ENCODE measurements at places on chromosomes 4 and X.

GRCh38 chr4:84569009-84569408 lies 13.9 kb upstream of the CDS1 start:
- DNase-seq: no peak

- DNase-seq: no peak
These were observed 219.5 kb downstream of the CENPC start for GRCh38 chr4:67325791-67326190.

DNA sequence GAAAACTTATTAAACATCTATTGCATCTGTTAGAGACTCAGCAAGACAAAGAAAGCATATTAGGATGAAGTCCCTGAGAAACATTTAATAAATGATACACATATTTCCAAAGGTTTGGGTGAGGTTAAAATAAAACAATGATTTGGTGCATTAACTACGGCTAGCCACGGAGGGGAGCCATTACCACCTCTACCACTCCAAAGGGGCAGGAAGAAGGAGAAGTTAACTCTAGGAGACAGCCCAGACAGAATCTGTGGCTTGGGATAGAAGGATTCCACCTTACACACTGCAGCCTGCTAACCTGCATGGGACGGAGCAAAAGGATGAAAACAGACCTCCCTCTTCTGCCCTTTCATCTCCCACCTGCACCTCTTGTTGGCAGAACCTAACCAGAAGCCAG lies 189.1 kb upstream of the C1QTNF7 start:
- no peak for DNase-seq

DNA sequence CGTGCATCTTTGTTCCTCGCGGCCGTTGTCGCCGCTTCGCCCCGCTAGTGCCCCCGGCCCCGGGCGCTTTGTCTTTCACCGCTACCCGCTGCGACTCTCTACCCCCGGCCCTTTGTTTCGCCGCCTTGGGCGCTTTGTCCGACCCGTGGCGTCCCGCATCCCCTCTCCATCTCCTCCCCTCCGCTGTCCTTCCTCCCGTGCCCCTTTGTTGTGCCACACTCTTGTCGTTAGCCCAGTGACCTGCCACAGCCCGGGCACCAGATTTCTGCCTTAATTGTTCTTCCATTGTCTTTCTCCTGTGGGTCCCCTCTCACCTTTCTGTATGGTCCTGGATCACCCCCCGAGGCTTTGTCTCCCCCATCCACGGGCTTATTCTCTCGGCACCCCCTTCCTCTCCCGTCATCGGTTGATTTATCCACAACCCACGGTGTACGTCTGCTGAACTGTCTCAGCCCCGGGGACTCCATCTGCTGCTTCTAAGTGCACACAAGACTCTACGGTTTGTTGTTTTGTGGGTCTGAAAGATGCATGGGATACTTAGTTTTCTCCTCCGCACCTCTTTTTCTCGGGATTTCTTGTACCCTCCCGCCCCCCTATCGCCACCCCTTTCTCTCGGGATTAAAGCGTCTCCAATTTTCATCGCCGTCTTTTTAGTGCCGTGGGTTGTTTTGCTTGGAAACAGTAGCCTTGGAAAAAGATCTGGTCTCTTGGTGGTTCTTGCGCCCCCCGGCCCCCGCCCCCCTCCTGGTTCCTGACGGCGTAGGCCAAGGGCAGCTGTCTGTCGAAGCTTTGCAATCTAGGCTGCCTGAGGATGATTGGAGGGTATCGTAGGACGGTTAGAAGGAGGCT lies 783 bp downstream of the RBPJ start:
- DNase-seq: peak; percentile 31

GRCh38 chrX:114338870-114339269 lies 245.0 kb upstream of the HTR2C start:
- DNase-seq: no peak

DNA sequence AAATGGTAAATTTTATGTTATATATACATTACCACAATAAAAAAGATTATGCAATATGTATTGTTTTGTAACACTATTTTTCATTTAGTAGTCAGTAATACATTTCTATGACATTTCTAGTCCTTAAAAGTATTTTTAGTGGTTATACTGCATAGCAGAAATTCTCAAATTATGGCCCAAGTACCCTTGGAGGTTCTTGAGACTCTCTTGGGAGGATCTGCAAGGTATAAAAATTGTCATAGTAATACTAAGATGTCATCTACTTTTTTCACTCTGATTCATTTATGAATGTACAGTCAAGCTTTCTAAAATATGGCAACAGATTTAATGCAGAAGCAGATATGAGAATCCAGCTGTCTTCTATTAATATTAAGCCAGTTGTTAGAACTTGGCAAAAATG lies 138.6 kb upstream of the NAP1L5 start:
- DNase-seq: no peak

- no peak for DNase-seq
These were observed 133.1 kb downstream of the CORIN start for GRCh38 chr4:47704693-47705325.

Measured in astrocyte (in vitro differentiated cells and primary cell).